ENCODE measurements at places on chromosomes 6 and 20.

GRCh38 chr6:81734500-81735150 lies 17.9 kb downstream of the TENT5A start:
- DNase-seq, result peak; percentile 9

DNA sequence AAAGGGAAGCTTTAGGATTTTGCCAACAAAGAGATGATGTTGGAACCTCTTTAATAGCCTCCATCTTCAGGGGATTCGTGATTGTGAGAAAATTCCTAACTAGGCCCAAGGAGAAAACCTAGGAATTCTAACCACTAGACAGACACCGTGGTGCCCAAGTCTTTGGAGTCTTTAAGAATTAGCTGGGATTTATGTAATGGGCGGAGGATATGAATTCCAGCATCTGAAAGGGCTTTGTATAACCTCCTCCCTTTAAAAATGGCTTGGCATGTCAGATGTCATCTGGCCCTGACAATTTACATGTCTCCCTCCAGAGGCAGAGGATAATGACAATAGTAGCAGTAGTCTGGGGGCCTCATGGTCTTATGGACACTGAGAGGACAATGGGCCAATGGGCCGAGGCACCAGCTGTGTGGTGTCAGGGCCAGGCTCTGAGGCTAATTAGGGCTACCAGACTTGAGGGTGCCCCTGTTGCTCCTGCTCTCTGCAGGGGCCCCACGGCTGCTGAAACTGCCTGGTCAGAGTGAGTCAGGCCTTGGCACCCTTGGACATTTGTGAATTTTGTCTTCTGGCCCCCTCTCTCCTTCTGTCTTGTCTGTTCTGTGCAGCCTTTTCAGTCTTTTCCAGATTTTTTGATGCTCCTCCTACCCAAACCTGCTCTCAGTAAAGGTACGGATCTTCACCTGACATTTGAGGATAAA lies 113.9 kb downstream of the EDN1 start:
- no peak for DNase-seq

DNA sequence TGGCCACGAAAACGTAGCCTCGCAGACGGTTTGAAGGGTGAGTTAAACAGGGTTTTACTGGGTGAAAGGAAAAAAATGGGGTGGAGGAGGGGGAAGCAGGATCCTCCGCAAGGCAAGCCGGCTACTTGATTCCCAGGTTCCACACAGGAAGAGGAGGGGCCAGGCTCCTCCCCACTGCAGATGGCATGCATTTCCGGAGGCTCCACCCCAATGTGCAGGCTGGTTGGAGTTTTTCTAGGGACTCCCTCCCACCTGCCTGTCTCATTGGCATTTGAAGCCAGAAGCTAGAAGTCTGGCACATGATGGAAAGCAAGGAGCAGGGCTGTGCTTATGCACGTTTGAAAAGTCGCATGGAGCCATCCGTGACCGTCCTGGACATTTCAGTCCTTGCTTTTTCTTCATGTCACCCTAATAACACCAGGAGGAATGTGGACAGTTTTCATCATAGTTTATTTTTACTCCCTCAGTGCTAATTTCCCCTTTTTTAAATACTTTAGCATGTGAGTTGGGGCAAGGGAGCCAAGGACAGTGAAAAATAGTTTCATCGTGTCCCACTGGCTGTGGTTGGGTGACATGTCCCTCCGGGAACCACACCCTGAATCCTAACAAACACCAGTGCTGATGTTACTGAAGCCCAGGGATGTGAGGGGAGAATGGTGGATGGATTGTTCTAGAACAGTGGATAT lies 100.1 kb upstream of the INSM1 start:
- DNase-seq, result no peak

- DNase-seq, result peak; percentile 69
Observed at GRCh38 chr6:34514593-34515472, 41.3 kb downstream of the SPDEF start.

DNA sequence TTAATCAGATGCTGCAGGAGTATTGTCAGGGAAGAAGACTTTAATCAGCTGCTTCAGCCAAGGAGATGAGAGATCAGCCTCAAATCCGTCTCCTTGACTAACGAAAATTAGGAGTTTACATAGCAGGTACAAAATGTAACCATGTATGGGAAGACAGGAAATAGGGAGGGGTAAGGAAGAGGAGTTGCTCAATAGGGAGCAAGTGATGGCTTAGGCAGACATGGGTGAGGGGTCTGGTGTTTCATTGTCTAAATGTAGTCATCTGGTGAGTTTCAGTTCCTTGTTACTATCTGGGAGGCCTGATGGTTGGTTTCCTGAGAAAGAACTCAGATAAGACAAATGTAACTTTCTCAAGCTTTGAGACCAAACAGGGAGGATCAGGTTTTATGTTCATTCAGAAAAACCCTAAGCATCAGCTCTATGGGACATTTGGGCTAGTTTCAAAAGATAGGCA lies 217.3 kb upstream of the SULF2 start:
- DNase-seq, result no peak

- DNase-seq, result no peak
Observed at GRCh38 chr6:6590530-6590929, 2.0 kb downstream of the LY86 start.

- no peak for DNase-seq
Observed at GRCh38 chr6:25578538-25578937, 73.5 kb upstream of the SCGN start.

DNA sequence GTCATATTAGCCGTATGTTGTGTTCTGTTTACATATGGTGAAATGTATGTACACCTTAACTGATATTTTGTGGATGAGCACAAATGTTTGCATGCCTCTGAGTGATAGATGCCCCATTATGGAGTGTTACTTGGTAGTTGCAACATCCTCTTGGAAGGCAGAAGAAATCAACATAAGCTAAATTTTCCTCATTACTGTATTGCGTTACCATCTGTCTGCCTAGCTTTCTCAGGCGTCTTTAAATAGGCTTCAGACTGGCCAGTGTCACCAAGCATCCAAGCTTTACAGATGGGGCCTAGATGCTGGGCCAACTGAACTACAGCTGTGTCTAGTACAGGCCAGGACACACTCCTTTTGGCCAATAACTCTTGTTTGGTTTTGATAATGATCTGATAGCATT lies 250.6 kb downstream of the SAMD5 start:
- DNase-seq, result peak; percentile 56

- no peak for DNase-seq
Observed at GRCh38 chr20:2757969-2758368, 42.5 kb downstream of the CPXM1 start.

DNA sequence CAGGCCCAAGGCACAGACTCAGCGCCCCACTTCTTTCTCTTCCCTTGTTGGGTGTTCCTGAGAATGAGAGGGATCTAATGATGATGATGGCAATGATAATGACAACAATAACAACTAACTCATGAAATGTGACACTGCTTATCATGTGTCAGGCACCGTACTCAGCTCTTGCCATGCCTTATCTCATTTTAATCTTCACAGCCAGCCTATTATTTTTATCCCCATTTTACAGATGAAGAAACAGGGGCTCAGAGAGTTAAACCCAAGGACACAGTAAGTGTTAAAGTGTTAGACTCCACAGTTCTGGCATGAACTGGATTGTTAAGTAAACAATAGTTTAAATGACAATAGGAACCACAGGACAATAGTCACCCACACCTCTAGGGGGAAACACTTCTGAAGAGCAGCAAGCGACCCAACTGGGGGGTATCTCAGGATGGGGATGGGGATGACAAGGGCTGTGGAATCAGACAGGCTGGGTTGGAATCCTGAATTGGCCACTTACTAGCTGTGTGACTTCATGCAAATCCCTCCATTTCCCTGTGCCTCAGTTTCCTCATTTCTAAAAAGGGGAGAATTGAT lies 12.5 kb downstream of the RSPH9 start:
- DNase-seq, result no peak

DNA sequence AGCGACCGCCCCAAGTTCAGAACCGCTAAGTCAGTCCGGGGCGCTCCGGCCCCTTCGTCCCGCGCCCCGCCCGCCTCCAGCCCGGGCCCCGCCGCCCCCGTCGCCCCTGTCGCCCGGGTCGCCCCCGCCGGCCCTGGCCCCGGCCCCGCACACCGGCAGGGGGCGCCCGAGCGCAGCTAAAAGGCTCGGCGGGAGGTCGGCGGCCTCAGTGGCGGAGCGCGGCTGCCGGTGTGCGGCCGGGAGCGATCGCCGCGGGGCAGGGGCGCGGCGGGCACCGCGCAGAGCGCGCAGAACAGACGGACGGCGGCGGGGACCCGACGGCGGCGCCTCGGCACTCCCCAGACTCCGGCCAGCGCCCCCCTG lies at the start of gene FNDC1:
FNDC1 (plus strand) TSS at position 208 of the 363 bp plus-strand sequence. CDS start 197 bp downstream, outside the sequence.
- no peak for DNase-seq

DNA sequence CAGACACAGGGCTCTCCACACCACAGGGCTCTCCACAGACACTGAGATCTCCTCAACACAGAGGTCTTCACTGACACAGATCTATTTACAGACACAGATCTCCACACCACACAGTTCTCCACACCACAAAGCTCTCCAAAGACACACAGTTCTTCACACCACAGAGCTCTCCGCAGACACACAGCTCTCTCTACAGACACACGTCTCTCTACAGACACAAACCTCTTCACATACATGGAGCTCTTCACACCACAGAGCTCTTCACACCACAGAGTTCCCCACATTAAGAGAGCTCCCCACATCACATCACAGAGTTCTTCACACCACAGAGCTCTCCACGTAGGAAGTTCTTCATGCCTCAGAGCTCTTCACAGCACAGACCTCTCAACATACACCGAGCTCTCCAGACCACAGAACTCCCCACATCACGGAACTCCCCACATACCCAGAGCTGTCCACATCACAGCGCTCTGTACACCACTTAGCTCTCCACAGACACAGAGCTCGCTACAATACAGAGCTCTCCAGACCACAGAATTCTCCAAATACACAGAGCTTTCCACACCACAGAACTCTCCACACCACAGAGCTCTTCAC lies 53.9 kb downstream of the ERMARD start:
- no peak for DNase-seq

GRCh38 chr6:36625158-36625919 lies 31.2 kb downstream of the SRSF3 start:
- peak; percentile 36 for DNase-seq

DNA sequence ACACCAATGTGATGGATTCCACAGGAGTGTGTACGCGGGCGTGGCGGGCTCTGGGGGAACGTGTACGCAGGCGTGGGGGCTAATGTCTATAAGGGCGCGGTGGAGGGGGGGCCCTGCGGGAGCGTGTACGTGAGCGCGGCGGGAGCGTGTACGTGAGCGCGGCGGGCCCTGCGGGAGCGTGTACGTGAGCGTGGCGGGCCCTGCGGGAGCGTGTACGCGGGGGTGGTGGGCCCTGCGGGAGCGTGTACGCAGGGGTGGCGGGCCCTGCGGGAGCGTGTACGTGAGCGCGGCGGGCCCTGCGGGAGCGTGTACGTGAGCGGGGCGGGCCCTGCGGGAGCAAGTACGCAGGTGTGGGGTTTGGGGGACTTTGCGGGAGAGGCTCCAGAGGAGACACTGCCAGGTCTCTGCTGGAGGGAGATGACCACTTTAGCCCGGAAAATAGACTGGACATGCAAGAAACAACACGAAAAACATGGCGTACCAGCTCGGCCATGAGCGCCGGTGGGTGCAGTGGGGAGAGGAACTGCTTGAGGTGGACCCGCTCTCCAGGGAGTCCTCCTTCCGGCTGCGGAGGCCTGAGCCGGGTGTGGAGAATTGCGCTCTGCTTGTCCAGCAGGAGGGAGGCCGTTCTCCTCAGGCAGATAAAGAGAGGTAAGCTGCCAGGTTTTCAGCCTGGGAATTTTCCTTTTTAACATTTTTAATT lies 27.8 kb upstream of the SMOC2 start:
- DNase-seq, result no peak

DNA sequence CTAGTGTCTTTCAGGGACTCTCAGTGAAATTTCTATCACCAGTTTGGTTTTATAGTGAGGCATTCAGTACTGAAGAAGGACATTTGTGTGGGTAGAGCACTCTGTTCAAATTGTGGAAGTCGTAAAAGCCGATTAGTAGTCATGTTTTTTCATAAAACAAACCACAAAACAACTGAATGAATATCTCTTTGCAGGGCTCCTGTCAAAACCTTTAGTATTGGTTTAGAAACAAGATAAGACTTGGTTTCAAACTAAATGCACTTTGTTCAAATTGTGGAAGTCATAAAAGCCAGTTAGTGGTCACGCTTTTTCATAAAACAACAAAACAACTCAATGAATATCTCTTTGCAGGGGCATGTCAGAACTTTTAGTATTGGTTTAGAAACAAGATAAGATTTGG lies 23.8 kb downstream of the ADGRF4 start:
- no peak for DNase-seq

DNA sequence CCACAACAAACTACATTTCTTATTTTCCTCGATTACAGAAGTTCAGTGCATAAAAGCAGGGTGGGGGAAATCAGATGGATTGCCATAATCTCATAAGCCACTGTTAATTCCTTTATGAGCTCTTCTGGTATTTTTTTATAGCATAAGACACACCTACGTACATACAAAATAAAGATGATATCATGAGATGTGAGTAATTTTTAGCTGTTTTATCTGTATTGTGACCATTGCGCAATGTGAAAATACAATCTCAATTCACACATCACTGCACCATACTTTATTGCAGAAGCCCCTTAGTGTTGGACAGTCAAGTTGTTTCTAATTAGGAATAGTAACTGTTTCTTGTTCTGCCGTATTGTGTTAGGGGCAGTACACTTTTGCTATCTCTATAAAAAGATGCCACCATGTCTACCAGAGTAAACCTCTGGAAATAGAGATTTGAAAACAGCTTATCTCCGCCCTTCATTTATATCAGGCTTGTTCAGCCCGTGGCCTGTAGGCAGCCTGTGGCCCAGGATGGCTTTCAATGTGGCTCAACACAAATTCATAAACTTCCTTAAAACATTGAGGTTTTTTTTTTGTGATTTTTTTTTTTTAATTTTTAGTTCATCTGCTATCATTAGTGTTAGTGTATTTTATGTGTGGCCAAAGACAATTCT lies 90.4 kb downstream of the FARS2 start:
- DNase-seq, result no peak

GRCh38 chr6:610882-611281 lies 46.0 kb downstream of the HUS1B start:
- peak; percentile 54 for DNase-seq

DNA sequence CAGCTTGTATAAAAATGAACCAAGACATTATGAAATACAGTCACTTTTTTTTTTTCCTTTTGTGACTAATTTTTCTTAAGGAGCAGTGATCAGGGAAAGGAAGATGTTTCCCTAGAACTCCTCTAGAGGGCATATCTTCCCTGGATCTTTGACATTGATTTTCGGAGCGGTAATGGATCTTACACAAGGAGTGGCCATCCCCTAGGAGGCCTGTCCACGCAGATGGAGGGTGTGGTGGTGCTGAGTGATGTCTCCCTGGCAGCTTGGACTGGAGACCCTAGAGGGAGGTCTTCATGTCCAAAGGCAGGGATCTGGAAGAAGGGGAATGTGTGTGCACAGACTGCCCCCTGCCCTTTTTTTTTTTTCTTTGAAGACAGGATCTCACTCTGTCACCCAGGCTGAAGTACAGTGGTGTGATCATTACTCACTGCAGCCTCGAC lies 7.0 kb upstream of the KIFC1 start:
- DNase-seq, result peak; percentile 76

GRCh38 chr6:119323478-119323877 lies 26.1 kb downstream of the MAN1A1 start:
- peak; percentile 18 for DNase-seq

DNA sequence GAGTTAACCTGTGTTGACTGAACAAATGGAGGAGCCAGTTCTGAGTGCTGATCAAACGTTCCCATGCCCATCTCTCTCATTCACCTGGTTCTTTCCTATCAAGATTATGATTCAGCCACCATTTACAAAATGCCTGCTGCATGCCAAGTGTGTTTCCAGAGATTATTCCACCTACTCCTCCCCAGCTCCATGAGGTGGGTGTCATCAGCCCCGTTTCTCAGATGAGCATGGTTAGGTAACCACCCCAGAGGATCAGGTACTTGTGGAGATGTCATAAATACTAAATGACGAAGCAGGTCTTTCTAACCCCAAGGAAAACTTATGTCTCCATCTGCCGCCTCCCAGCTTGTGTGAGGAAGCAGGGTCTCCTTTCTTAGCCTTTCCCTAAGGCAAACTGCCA lies 2.1 kb downstream of the BANF2 start:
- DNase-seq, result no peak

Measured in iris pigment epithelial cell (primary cell).